Mucosa of gallbladder (tissue), 1 donor: ENCODE measurements at places on chromosomes 7 and 10. TPM values are rescaled to one million over a fixed set of nuclear protein-coding genes. Genes with fewer than 3 reads are reported as not detected.

DNA sequence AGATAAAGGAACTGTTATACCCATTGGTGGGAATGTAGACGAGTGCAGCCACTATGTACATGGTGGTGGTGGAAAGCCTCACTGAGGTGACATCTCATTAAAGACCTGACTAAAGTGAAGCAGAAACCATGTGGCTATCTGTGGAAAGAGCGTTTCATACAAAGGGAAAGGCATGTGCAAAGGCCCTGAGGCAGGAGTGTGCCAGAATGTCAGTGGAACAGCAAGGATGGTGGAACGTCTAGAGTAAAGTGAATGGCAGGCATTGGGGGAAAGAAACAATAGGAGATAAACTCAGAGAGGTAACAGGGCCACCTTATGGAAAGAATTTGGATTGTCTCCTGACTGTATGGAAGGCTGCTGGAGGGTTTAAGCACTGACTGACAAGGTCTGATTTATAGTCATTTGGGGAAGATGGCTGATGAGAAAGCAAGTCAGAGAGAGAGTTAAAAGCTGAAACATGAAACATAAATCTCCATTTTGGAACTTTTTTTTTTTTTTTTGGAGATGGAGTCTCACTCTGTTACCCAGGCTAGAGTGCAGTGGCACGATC, 245.7 kb downstream of the STK31 start:
- DNase-seq: no peak

- DNase-seq: no peak
Measured at GRCh38 chr7:136588216-136588615, 280.2 kb upstream of the CHRM2 start.

DNA sequence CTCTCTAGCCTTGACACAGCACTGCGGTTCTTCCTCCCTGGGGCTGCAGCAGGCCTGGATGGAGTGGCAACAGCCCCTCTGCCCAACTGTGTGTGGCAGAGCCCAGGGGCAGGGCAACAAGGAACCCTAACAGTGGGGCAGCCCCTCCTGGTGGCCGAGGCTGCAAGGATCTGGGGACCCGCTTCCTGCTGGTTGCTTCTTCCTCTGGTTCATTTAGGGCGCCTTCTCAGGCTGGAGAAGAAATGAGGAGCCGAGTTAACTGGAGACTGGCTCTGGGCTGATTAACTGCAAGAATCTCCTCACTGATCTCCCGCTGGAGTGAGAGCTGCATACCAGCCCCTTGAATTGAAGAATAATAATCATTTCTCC, 80.1 kb upstream of the EMX2 start:
- no peak for DNase-seq

DNA sequence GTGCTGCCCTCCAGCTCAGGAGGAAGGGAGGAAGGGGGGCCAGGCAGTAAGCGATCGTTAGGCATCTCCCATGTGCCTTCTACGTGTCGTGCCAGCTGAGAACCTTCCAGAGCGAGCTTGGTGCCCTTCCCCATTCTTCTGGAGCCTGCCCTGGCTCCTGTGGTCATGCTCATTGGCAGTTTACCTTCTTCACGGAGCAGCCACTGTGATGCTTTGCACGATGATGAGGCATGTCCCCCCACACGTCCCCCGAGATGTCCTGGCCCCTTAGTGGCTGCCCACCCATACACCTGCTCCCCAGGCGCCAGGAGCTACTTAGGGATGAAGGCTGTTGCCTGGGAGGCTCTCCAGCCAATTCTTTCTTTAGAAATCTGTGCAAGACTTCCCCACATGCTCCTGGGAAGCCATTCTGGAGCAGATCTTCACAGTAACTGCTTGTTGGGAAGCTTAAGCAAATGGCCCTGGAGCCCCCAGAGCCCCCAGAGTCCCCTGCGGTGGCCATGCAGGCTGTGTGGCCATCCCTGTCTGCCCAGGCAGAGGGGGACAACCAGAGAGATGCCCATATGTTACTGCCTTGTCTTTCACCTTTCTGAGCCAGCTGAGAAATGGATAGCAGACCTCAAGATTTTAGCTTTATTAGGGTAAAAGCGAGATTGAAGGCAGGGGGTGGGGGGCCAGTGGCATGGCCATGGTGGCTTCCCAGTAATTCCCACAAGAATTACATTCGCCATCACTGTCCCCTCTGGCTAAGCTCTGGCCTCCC, 199.0 kb downstream of the EBF3 start:
- DNase-seq: no peak

MSMB gene
- total RNA-seq: 15.8 TPM

C10orf67 gene
- 0.14 TPM for total RNA-seq

GRCh38 chr10:105258674-105259065, 617.6 kb downstream of the SORCS3 start:
- no peak for DNase-seq

AMZ1 gene
- 0.35 TPM for total RNA-seq

DNA sequence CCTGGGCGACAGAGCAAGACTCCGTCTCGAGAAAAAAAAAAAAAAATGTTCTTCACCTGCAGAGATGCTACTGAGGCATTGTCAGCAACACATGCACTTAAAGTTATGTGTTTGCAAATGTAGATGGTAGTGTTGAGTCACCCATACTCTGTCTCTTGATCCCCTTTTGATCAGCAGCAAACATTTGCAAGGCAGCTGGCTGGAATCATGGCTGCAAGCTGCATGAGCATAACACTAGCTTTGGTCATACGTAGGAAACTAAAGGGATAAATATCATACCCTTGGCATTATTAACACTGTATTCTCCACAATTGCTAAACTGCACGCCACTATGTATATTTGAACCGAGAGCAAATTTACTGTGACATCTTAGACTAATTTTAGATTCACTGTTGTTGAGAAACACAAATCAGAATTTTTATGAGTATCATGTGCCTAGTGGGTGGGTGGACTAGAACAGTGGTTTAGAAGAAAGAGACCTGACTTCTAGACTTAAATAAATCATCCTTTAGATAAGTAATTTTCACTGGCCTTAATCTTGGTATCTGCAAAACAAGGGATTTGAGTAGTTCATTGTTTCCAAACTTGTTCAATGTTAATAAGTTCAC, 229.3 kb upstream of the MEOX2 start:
- no peak for DNase-seq

DNA sequence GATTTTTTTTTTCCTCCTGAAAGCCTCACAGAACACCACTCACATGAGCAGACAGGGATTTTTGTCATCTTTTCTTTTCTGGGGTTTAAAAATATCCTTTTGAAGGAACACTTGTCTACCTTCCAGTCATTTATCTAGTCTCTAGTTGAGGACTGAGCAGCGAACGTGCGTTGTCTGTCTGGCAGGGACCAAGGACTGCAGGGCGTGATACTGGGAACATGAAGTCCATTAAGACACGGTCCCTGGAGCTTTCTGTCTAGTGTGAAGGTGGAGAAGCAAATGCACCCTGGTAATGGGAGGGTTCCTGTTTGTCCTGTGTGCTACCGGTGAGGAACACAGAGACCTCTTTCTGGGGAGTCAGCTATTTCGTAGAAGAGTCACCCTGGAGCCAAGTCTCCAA, 207.4 kb downstream of the TMEM178B start:
- no peak for DNase-seq

ZNF727 gene
- 4.0 TPM for total RNA-seq

GRCh38 chr7:85622059-85622458, 435.2 kb upstream of the SEMA3D start:
- DNase-seq: no peak

GRCh38 chr10:76112826-76113150, 681.4 kb downstream of the LRMDA start:
- DNase-seq: no peak

GRCh38 chr10:56547163-56547562, 186.1 kb upstream of the ZWINT start:
- no peak for DNase-seq

- no peak for DNase-seq
Measured at GRCh38 chr10:51881213-51881612, 181.8 kb upstream of the CSTF2T start.

BLNK gene
- total RNA-seq: 43.9 TPM

- DNase-seq: no peak
Measured at GRCh38 chr7:29314148-29314547, 119.6 kb downstream of the CHN2 start.

DNA sequence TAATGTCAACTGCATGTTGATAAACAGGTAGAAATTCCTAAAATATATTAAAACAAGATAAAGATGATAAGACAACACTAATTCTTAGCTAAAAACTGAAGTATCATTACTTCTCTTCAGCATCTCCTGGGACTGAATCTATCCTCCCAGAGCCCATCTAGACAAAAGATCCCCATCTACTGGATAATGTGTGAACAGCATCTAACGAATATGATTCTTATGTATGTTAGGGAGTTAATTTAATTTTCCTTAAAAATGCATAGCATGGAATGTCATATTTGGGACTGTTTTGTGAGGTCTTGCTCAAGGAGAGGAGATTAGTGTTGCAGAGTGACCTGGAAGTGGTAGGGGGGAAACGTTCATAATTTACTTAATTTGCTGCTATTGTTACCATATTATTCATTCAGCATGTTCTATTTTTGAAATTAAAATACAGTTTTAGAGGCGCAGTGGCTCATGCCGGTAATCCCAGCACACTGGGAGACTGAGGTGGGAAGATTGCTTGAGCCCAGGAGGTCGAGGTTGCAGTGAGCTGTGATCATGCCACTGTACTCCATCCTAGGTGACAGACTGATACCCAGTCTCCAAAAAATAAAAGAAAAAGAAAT, 305.1 kb upstream of the CSTF2T start:
- no peak for DNase-seq

CRPPA gene
- total RNA-seq: 3.3 TPM

DNA sequence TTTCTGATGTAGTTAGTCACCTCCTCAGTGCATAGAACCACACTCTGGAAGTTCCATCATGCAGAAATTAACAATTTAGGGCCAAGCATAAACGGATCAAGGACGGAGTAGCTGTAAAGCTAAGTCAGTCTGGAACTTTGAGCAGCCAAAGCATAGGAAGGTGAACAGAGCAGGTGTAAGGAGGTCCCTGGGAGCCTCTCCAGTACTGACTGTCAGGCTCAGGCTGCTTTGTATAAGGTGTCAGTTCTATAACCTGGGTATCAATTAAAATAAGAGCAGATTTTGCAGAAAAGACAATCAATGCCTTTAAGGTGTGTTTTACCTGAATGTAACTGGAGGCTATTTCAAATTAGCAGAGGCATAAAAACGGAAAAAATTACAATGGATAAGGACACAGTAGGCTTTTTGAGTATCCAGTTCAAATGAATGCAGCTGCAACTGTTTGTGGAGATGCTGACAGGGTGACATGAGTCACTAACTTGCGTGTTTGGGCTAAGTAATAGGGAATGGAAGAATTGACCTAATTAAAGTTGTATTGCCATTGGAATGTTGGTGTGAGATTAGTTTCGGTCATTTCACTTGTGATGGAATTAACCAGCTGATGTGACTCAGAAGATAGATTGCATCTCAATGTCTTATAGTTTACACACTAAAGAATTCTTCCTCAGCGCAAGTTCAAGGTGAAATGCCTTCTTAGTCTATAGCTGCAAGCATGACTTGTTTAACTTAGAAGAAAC, 417.9 kb upstream of the CNTNAP2 start:
- DNase-seq: no peak

- DNase-seq: no peak
Measured at GRCh38 chr10:126844406-126844805, 60.8 kb upstream of the DOCK1 start.

GRCh38 chr10:84938117-84938905, 609.9 kb downstream of the CCSER2 start:
- no peak for DNase-seq

GRCh38 chr10:133099571-133099970, 11.8 kb downstream of the ADGRA1 start:
- no peak for DNase-seq

SPAM1 gene
- not detected for total RNA-seq

DNA sequence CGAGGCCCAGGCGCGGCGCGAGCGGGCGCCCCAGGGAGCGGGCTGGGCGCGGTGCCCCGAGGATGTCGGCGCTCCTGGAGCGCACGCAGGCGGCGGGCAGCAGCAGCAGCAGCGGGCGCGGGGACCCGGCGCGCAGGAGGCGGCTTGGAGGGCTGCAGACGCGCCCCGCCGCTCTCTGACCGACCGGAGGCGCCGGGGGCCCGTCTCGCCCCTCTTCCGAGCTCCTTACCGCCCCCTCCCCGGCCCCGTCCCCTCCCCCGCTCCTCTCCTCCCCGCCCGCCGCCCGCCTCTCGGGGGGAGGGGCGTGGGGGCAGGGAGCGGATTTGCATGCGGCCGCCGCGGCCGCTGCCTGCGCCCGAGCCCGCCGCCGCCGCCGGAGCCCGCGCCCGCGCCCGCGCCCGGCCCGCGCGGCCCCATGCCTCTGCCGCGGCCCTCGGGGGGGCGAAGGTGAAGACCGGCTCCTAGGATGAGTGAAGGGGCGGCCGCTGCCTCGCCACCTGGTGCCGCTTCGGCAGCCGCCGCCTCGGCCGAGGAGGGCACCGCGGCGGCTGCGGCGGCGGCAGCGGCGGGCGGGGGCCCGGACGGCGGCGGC, at the start of gene NRG3:
Gene NRG3, plus strand, starts transcription at position 320 of the 592 bp plus-strand sequence.
- no peak for DNase-seq

TET1 gene
- total RNA-seq: 3.1 TPM

ITGB8 gene
- 66.5 TPM for total RNA-seq

AOAH gene
- 17.0 TPM for total RNA-seq

- DNase-seq: no peak
Measured at GRCh38 chr10:102421757-102422512, 1.3 kb downstream of the FBXL15 start.

- DNase-seq: no peak
Measured at GRCh38 chr10:22002591-22003176, 846 bp downstream of the DNAJC1 start.

CCDC3 gene
- 304 TPM for total RNA-seq

DNA sequence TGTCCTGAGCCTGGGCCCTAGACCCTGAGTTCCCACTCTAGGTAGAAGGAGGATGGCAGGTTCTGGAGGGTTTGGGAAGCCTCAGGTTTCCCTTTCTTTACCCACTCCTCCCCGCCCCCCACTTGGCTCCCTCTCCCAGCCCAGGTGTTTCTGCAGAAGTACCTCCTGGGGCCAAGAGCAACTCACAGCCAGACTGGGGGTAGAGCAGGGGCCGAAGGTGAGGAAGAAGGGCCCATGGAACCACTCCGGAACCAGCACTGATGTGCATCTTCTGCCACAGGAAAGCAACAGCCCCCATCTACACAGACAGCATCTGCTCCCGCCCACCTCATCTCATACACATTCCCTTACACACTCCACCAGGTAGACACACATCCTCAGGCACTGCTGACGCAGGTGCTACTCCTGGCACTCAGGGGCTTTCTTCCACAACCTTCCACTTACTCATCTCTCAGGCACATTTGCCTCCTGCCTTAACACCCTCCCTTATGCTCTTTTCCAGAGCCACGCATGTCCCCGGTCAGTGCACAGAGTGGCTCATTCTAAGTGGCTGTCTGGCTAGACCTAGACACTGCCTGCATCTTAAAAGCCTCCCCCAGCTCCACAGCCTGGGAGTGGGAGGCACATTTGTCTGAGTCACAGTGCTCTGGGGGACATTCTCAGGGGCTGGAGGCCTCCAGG, 1.8 kb downstream of the EPHB6 start:
- DNase-seq: no peak

DNA sequence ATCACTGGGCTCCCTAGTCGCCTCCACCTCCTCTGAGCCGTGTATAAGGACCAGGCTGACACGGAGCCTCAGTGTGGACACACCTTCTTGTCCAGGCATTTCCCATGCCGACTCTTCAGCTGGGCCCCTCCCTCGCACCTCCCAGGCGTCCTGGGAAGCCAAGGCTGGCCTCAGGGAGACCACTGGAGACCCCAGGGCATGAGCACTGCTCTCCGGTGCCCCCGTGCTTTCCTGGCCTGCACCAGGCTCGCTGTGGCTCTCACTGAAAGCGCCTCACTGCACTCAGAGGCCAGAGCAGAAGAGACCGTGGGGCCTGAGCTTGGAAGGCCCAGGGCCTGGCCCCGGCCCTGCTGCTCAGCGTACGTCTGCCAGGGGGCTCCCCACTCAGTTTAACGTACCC, 31.4 kb downstream of the LRRC27 start:
- DNase-seq: no peak

NFE2L3 gene
- total RNA-seq: 8.7 TPM
